IMR-90 (cell line): ENCODE measurements at places on chromosomes 12 and 14. TPM values are rescaled to one million over a fixed set of nuclear protein-coding genes. Genes with fewer than 3 reads are reported as not detected.

SLC25A21 gene
- total RNA-seq = 0.90 and 2.5 TPM in 2 replicates

FAM90A1 gene
- under 0.01 TPM in 1 of 2 replicates, not detected in the other for total RNA-seq

DDX47 gene
- 77.8 and 104 TPM in 2 replicates for total RNA-seq

GRCh38 chr12:89451841-89452251 is 72.8 kb downstream of the GALNT4 start:
- H3K27ac ChIP-seq = peak overlapping the region; percentile 82
- H3K4me1 ChIP-seq = peaks cover 22% of the 10 kb centered on the region
- H3K4me3 ChIP-seq = no peak overlapping the region
- no peaks in the 10 kb centered on the region for H3K36me3 ChIP-seq

DNA sequence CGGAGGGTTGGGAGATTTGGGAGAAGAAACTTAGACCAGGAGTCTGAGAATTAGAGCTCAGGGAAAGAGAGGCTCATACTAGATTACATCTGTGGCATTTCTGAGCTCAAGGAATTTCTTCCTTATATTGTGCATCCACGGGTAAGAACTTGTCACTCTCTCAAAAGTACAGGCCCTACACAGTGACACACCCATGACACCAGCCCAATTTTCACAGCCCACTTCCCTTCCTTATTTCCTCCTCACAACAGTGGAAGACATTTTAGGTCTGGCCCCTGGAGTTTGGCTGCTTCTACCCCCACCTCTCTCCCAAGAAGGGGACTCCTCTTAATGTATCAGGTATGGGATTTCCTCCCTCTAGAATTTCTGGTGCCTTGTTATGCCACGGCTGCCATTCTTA is 9.2 kb upstream of the ZNF385A start:
- no peak overlapping the region for H3K4me3 ChIP-seq
- H3K4me1 ChIP-seq = no peaks in the 10 kb centered on the region
- peaks cover 56% of the 10 kb centered on the region for H3K36me3 ChIP-seq
- H3K27me3 ChIP-seq = no peaks in the 10 kb centered on the region
- DNase-seq = no peak

DNA sequence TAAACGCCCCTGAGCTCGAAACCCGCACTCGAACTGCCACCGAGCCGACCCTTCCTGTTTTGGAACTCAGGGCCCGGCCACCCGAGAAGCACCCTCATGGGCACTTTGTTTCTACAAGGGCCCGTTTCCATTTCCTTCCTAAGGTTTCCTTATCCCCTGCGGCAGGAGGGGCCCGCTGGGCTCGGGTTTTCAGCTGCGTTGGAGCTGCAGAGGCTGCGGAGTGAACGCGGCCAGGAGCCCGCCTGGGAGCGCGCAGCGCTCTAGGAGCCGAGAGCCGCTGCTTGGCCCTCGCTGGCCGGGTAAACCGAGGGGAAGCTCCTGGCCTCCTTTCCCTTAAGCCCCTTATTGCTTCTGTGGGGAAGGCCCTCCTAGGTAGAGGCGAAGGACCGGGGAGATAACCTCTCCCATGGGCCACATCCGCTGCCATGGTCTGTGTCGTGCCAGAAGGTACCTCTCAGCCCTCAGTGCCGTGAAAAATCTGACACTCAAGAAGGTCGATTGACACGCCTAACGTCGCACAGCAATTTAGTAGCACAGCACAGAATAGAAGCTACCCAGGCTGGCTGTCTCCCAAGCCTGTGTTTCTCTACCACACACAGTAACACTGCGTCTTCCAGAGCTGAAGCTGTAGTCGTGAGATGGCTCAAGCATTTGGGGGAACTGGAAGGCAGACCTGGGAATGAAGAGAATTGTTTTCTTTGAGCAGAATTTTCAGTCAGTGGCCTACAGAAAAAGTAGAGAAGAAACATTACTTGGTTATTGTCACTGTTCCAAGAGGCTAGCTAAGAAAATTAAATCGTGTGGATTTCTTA is 12.9 kb upstream of the CALM1 start:
- peaks cover 13% of the 10 kb centered on the region for H3K4me1 ChIP-seq
- H3K36me3 ChIP-seq = no peaks in the 10 kb centered on the region
- peak; percentile 46 for DNase-seq
- H3K27ac ChIP-seq = peak overlapping the region; percentile 81
- H3K27me3 ChIP-seq = no peaks in the 10 kb centered on the region

DNA sequence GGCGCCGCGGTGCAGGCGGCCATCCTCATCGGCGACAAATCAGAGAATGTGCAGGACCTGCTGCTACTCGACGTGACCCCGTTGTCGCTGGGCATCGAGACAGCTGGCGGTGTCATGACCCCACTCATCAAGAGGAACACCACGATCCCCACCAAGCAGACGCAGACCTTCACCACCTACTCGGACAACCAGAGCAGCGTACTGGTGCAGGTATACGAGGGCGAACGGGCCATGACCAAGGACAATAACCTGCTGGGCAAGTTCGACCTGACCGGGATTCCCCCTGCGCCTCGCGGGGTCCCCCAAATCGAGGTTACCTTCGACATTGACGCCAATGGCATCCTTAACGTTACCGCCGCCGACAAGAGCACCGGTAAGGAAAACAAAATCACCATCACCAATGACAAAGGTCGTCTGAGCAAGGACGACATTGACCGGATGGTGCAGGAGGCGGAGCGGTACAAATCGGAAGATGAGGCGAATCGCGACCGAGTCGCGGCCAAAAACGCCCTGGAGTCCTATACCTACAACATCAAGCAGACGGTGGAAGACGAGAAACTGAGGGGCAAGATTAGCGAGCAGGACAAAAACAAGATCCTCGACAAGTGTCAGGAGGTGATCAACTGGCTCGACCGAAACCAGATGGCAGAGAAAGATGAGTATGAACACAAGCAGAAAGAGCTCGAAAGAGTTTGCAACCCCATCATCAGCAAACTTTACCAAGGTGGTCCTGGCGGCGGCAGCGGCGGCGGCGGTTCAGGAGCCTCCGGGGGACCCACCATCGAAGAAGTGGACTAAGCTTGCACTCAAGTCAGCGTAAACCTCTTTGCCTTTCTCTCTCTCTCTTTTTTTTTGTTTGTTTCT is 1.7 kb downstream of the HSPA2 start:
- no peaks in the 10 kb centered on the region; the same call in 1 of the 2 replicates for H3K4me1 ChIP-seq
- DNase-seq = no peak
- H3K4me3 ChIP-seq = peak overlapping the region; percentile 67
- peak overlapping the region; percentile 25 for H3K27ac ChIP-seq
- H3K36me3 ChIP-seq = no peaks in the 10 kb centered on the region; the same call in 1 of the 2 replicates

GRCh38 chr14:102927346-102927877 is 4.9 kb downstream of the AMN start:
- peaks cover 9% of the 10 kb centered on the region; the same call in 1 of the 2 replicates for H3K36me3 ChIP-seq
- H3K4me1 ChIP-seq = peaks cover 13% of the 10 kb centered on the region
- no peak for DNase-seq
- no peak overlapping the region for H3K4me3 ChIP-seq

GRCh38 chr12:49750027-49750995 is 9.0 kb downstream of the TMBIM6 start:
- peak; percentile 80 for DNase-seq
- no peaks in the 10 kb centered on the region for H3K27me3 ChIP-seq
- H3K36me3 ChIP-seq = peaks cover 15% of the 10 kb centered on the region
- no peak overlapping the region for H3K4me3 ChIP-seq
- peaks cover 17% of the 10 kb centered on the region for H3K4me1 ChIP-seq

GRCh38 chr14:74963705-74964271 is 8.4 kb upstream of the PGF start:
- H3K27me3 ChIP-seq = peaks cover 23% of the 10 kb centered on the region
- H3K4me3 ChIP-seq = no peak overlapping the region
- no peaks in the 10 kb centered on the region for H3K4me1 ChIP-seq
- no peaks in the 10 kb centered on the region for H3K36me3 ChIP-seq
- DNase-seq = peak; percentile 76
- no peak overlapping the region for H3K27ac ChIP-seq

- no peak overlapping the region for H3K4me3 ChIP-seq
- DNase-seq = no peak
- no peaks in the 10 kb centered on the region for H3K4me1 ChIP-seq
- no peak overlapping the region for H3K27ac ChIP-seq
These were observed 176.6 kb downstream of the EMP1 start for GRCh38 chr12:13373131-13373530.

- no peaks in the 10 kb centered on the region for H3K36me3 ChIP-seq
- no peak overlapping the region for H3K4me3 ChIP-seq
- no peaks in the 10 kb centered on the region for H3K4me1 ChIP-seq
- peak; percentile 49 for DNase-seq
- H3K27ac ChIP-seq = no peak overlapping the region
These were observed 61.6 kb downstream of the CAPZA3 start for GRCh38 chr12:18799561-18799960.

DNA sequence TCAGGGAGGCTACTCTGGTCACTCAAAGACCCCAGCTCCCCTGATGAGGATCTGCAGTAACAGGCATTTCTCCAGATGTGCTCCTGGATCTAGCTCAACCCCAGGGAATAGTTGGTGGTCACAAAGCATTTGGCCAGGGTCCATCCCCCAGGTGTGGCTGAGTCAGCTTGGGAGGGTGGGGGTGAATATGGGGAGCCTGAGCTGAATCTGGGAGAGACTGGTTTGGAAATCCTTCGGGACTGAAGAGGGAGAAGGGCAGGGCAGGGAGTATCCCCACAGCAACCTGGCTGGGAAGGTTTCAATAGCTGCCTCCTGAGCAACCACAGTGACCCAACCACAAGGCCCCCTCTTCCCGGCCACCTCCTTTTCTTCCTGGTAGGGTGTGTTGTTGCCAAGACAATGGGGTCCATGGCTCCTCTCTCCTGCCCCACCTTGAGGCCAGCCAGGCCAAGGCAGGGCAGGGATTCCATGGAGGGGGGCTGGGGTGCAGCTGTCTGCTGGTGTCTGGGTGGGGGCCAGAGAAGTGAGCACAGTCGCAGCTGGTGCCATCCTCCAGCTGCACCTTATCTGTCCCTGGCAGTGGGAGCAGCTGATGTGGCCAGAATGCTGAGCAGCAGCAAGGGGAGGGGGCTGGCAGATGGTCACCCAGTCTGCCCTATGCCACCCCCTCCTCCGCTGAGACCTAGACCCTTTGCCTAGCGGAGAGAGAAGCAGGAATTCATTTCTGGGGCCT is 5.5 kb downstream of the ASIC1 start:
- H3K4me1 ChIP-seq = peaks cover 13% of the 10 kb centered on the region
- H3K4me3 ChIP-seq = no peak overlapping the region
- H3K27ac ChIP-seq = no peak overlapping the region
- peak; percentile 20 for DNase-seq

- H3K27ac ChIP-seq = peak overlapping the region; percentile 36
- no peak overlapping the region for H3K4me3 ChIP-seq
- peaks cover 41% of the 10 kb centered on the region for H3K36me3 ChIP-seq
- DNase-seq = peak; percentile 96
- H3K27me3 ChIP-seq = no peaks in the 10 kb centered on the region
These were observed 7.5 kb downstream of the ITGA5 start for GRCh38 chr12:54411391-54412241.

GRCh38 chr12:31005944-31006361 is 67.7 kb upstream of the DDX11 start:
- no peak overlapping the region for H3K27ac ChIP-seq
- H3K4me3 ChIP-seq = no peak overlapping the region
- H3K4me1 ChIP-seq = peaks cover 9% of the 10 kb centered on the region
- no peaks in the 10 kb centered on the region for H3K36me3 ChIP-seq
- DNase-seq = peak; percentile 20

- no peaks in the 10 kb centered on the region; the same call in 1 of the 2 replicates for H3K27me3 ChIP-seq
- H3K4me1 ChIP-seq = peaks cover 10% of the 10 kb centered on the region
- no peak overlapping the region for H3K4me3 ChIP-seq
These were observed 2.4 kb downstream of the ULK1 start for GRCh38 chr12:131896811-131897270.

- H3K4me3 ChIP-seq = no peak overlapping the region
- DNase-seq = peak; percentile 46
- H3K27ac ChIP-seq = peak overlapping the region; percentile 11; the same call in 1 of the 2 replicates
These were observed 17.5 kb downstream of the ZNF664 start for GRCh38 chr12:123990511-123990910.

- H3K4me1 ChIP-seq = peaks cover 11% of the 10 kb centered on the region
- no peak overlapping the region for H3K27ac ChIP-seq
- no peaks in the 10 kb centered on the region for H3K27me3 ChIP-seq
- DNase-seq = peak; percentile 44
These were observed 185.9 kb downstream of the ITPR2 start for GRCh38 chr12:26647088-26647487.

GRCh38 chr14:47207617-47208016 is 467.8 kb downstream of the MDGA2 start:
- no peaks in the 10 kb centered on the region for H3K4me1 ChIP-seq
- H3K27me3 ChIP-seq = no peaks in the 10 kb centered on the region
- no peak overlapping the region for H3K27ac ChIP-seq
- no peak overlapping the region for H3K4me3 ChIP-seq
- no peaks in the 10 kb centered on the region for H3K36me3 ChIP-seq
- no peak for DNase-seq

- H3K4me3 ChIP-seq = no peak overlapping the region
- no peak for DNase-seq
- no peaks in the 10 kb centered on the region for H3K4me1 ChIP-seq
- no peak overlapping the region for H3K27ac ChIP-seq
These were observed 374.2 kb downstream of the BCL11B start for GRCh38 chr14:98897605-98898309.

- DNase-seq = no peak
- peaks cover 5% of the 10 kb centered on the region for H3K36me3 ChIP-seq
- no peak overlapping the region for H3K4me3 ChIP-seq
These were observed 34.2 kb downstream of the TMPO start for GRCh38 chr12:98549371-98550110.

GRCh38 chr14:38207377-38207735 is 348 bp upstream of the SSTR1 start:
- H3K27ac ChIP-seq = no peak overlapping the region
- peak overlapping the region; percentile 61; the same call in 1 of the 2 replicates for H3K4me3 ChIP-seq
- peaks cover 11% of the 10 kb centered on the region; the same call in 1 of the 2 replicates for H3K4me1 ChIP-seq

GRCh38 chr12:91630596-91631293 is 448.1 kb upstream of the DCN start:
- no peak overlapping the region for H3K4me3 ChIP-seq
- H3K27me3 ChIP-seq = no peaks in the 10 kb centered on the region
- H3K4me1 ChIP-seq = no peaks in the 10 kb centered on the region
- DNase-seq = no peak

DNA sequence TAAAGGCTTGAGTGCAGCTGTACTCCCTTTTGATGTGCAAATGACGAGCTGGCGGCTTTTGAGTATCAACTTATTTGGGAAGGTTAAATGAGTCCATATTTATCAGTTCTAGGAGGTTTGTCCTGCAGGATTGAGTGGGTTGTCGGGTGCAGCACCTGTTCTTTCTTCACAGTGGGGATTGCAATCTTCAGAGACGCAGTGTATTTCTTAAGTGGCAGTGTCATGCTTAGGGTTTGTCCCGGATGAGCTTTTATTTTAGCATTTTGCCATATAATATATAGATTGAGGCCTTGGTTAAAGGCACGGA is 1.2 kb downstream of the FUT8 start:
- H3K27me3 ChIP-seq = no peaks in the 10 kb centered on the region
- peak overlapping the region; percentile 95 for H3K4me3 ChIP-seq
- peak overlapping the region; percentile 85 for H3K27ac ChIP-seq
- DNase-seq = no peak
- no peaks in the 10 kb centered on the region for H3K36me3 ChIP-seq

- H3K4me1 ChIP-seq = no peaks in the 10 kb centered on the region; the same call in 1 of the 2 replicates
- no peaks in the 10 kb centered on the region for H3K36me3 ChIP-seq
- DNase-seq = peak; percentile 44
- H3K4me3 ChIP-seq = no peak overlapping the region
- no peaks in the 10 kb centered on the region for H3K27me3 ChIP-seq
These were observed 53.9 kb upstream of the NUDT4 start for GRCh38 chr12:93323625-93324329.

GRCh38 chr14:96452684-96453083 is 49.5 kb upstream of the PAPOLA start:
- H3K4me3 ChIP-seq = no peak overlapping the region
- no peak for DNase-seq
- H3K4me1 ChIP-seq = no peaks in the 10 kb centered on the region
- no peaks in the 10 kb centered on the region for H3K36me3 ChIP-seq
- H3K27ac ChIP-seq = no peak overlapping the region
